Activated CD4-positive, alpha-beta memory T cell treated with anti-CD3 and anti-CD28 coated beads, Interleukin-2, amount 10 ng/mL, durations not matched to agents 7 days and 5 days (primary cell): ENCODE measurements at places on chromosomes 3 and 15. TPM values are rescaled to one million over a fixed set of nuclear protein-coding genes. Genes with fewer than 3 reads are reported as not detected.

- no peak overlapping the region for H3K4me3 ChIP-seq
- no peak overlapping the region for H3K27ac ChIP-seq
- H3K36me3 ChIP-seq, result peaks cover 8% of the 10 kb centered on the region
- H3K4me1 ChIP-seq, result peaks cover 63% of the 10 kb centered on the region
- no peaks in the 10 kb centered on the region for H3K27me3 ChIP-seq
- no peak for DNase-seq
Measured at GRCh38 chr15:81288040-81288439, 35.9 kb downstream of the STARD5 start.

GRCh38 chr3:148178503-148178902 lies 519.2 kb upstream of the AGTR1 start:
- H3K4me1 ChIP-seq, result no peaks in the 10 kb centered on the region
- H3K27me3 ChIP-seq, result no peaks in the 10 kb centered on the region
- no peak for DNase-seq
- no peak overlapping the region for H3K27ac ChIP-seq
- no peaks in the 10 kb centered on the region for H3K36me3 ChIP-seq
- no peak overlapping the region for H3K4me3 ChIP-seq

DNA sequence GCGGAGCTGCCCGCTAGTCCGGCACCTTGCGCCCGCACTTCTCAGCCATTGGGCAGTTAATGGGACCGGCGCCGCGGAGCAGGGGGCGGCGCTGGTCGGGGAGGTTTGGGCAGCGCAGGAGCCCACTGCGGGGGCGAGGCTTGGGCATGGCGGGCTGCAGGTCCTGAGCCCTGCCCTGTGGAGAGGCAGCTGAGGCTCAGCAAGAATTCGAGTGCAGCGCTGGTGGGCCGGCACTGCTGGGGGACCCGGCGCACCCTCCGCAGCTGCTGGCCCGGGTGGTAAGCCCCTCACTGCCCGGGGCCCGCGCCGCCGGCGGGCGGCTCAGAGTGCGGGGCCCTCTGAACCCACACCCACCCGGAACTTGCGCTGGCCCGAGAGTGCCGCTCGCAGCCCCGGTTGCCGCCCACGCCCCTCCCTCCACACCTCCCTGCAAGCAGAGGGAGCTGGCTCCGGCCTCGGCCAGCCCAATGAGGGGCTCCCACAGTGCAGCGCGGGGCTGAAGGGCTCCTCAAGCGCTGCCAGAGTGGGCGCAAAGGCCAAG lies 835.0 kb downstream of the TBL1XR1 start:
- H3K27me3 ChIP-seq, result no peaks in the 10 kb centered on the region
- H3K4me1 ChIP-seq, result no peaks in the 10 kb centered on the region

DNA sequence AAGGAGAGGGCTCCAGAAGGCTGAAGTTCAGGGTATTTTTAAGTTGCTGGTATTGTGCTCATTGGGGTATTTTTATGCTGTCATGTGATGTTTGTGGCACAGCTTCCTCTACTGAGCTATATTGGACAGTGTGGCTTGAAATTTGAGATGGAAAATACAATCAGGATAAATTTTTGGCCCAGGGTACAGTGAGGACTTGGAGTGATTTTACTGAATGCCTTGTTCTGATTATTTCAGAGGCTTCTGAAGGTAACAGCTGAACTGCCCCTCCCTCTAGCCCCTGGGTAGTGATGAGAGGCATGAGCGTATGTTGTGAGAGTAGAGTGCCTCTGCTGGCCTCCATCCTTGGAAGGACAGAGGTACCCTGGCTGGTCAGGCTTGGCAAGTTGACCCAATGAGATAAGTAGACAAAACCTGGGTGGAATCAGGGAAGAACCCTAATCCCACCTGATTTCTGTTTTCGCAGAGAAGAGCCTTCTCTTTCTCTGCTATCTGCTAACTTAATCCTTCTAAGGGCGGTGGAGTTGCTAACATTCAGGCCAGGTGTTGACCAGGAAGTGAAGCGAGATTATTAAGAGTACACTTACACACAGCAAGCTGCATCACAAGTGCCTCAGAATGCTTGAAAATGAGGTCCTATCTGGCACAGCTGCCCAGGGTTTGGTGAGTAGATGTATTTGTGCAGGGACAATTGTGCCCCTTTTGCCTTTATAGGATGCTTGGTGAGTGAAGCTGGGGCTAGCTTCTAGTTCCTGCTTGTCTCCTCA lies 98.1 kb upstream of the CLSTN2 start:
- DNase-seq, result no peak
- no peak overlapping the region for H3K4me3 ChIP-seq
- no peaks in the 10 kb centered on the region for H3K36me3 ChIP-seq
- no peak overlapping the region for H3K27ac ChIP-seq

- no peak overlapping the region for H3K4me3 ChIP-seq
- H3K36me3 ChIP-seq, result no peaks in the 10 kb centered on the region
- H3K27ac ChIP-seq, result no peak overlapping the region
Measured at GRCh38 chr3:42376344-42376798, 34.0 kb downstream of the LYZL4 start.

DNA sequence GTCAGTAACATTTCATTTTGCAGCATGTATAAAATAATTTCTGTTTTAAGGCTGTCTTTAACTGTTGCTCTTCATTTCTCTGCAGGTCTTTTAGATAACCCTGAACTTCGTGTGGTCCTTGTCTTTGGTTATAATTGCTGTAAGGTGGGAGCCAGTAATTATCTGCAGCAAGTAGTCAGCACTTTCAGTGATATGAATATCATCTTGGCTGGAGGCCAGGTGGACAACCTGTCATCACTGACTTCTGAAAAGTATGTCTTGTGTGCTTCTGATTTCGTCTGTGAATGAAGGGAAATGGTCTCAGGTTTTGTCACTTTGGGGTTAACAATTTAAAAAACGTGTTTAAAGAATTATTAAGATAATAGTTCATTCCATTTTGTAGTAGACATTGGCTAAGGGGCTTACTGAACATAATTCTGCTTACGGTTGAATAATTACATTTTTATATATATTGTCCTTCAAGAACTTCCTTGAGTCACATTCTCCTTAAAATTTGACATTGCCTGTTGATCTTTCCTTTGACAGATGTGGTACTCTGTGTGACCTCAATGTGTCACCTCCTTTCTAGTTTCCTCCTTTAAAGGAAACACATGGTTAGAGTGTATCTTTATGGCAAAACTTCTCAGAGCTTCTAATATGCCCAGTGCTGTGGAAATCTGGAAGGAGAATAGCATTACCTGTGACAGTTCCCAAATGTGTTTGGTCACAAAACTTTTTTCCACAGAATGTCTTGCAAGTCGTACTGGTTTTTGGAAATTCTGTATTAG lies 26.3 kb downstream of the FBXO22 start:
- no peak for DNase-seq
- no peaks in the 10 kb centered on the region for H3K27me3 ChIP-seq
- H3K36me3 ChIP-seq, result peaks cover 58% of the 10 kb centered on the region
- peak overlapping the region; percentile 1 for H3K27ac ChIP-seq
- peaks cover 29% of the 10 kb centered on the region for H3K4me1 ChIP-seq

GRCh38 chr3:171123915-171124314 lies 97.4 kb upstream of the SLC2A2 start:
- no peaks in the 10 kb centered on the region for H3K4me1 ChIP-seq
- H3K27me3 ChIP-seq, result no peaks in the 10 kb centered on the region
- peaks cover 85% of the 10 kb centered on the region for H3K36me3 ChIP-seq
- no peak overlapping the region for H3K27ac ChIP-seq
- no peak for DNase-seq
- no peak overlapping the region for H3K4me3 ChIP-seq

GRCh38 chr15:41805711-41806110 lies 22.2 kb upstream of the JMJD7 start:
- H3K36me3 ChIP-seq, result peaks cover 12% of the 10 kb centered on the region
- peaks cover 17% of the 10 kb centered on the region for H3K4me1 ChIP-seq
- H3K4me3 ChIP-seq, result no peak overlapping the region
- no peak for DNase-seq

DNA sequence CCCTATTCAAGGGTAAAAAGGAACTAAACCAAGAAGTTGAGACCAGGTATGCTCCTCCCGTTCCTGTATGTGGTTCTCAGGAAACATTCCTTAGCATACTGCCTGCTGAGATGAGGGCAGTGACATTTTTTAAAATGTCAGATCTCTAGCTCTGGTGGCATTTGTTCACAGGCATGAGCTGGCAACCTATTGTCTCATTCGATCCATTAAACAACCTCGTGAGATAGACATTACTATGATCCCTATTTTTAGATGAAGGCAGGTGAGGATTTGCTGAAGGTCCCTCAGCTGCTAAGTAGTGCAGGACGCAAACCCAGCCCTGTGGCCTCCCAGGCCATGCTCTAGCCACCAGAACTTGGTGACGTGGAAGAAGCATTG lies 74.9 kb downstream of the SIDT1 start:
- H3K27ac ChIP-seq, result peak overlapping the region; percentile 19
- peaks cover 64% of the 10 kb centered on the region for H3K36me3 ChIP-seq
- DNase-seq, result no peak
- H3K27me3 ChIP-seq, result no peaks in the 10 kb centered on the region
- peaks cover 25% of the 10 kb centered on the region for H3K4me1 ChIP-seq

DNA sequence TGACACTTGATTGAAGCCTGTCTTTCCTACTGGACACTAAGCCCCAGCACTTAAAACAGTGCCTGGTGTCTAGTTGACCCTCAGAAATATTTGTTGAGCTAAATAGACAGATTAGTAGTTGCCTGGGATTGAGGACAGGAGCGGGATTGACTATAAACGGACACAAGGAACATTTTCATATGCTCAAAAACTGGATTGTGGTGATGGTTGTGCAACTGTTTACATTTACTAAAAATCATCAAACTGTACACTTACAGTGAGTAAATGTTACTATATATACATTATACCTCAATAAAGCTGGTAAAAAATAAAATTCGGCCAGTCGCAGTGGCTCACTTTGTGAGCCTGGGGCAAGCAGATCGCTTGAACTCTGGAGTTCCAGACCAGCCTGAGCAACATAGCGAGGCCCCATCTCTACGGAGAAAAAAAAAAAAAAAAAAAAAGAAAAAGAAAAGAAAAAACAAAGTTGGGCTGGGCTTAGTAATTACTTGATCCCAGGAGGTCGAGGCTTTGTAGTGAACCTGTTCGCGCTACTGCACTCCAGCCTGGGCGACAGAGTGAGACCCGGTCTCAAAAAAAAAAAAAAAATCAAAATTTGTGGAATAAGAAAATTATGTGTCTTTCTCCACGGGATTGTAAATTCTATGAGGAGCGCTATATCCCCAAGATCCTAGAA lies 632 bp upstream of the IDH3A start:
- H3K4me1 ChIP-seq, result peaks cover 41% of the 10 kb centered on the region
- H3K4me3 ChIP-seq, result peak overlapping the region; percentile 86
- H3K27me3 ChIP-seq, result no peaks in the 10 kb centered on the region
- H3K27ac ChIP-seq, result peak overlapping the region; percentile 79

DNA sequence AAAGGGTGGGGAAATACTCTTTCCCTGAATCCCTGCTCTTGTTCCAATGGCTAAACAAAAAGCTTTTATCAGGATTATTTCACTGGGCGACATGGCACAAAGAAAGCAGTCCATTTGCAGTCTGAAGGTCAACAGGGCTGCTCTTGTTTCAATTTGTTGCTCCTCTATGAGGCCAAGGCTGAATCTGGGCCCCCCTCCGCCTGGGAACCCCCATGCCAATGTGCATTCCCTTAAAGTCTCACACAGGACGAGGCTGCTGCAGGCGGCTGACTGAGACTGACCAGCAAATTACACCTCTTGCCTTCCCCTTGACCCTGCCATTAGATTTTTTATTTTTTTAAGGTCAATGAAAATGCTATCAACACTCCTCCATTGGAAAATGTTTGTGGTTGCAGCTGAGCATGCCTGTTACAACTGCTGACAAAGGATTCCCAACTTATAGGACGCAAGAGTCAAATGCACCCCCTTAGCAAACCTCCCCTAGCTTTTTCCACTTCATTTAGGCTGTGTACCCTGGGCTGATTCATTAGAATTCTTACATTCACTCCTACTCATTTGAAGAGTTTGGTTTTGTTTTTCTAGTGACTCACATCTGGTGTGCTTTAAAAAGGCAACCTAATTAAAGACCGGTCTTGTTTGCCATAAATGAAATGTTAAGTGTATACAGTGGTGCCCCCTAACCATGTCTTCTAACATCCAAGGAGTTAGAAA lies 60.8 kb upstream of the ARHGEF3 start:
- no peak overlapping the region for H3K4me3 ChIP-seq
- no peak for DNase-seq
- H3K27me3 ChIP-seq, result no peaks in the 10 kb centered on the region
- peaks cover 13% of the 10 kb centered on the region for H3K36me3 ChIP-seq
- peaks cover 55% of the 10 kb centered on the region for H3K4me1 ChIP-seq

- peaks cover 9% of the 10 kb centered on the region for H3K4me1 ChIP-seq
- DNase-seq, result no peak
- H3K27me3 ChIP-seq, result no peaks in the 10 kb centered on the region
- peak overlapping the region; percentile 3 for H3K27ac ChIP-seq
Measured at GRCh38 chr3:142563496-142563997, 15.0 kb downstream of the ATR start.

- H3K36me3 ChIP-seq, result no peaks in the 10 kb centered on the region
- H3K27ac ChIP-seq, result no peak overlapping the region
- peaks cover 9% of the 10 kb centered on the region for H3K27me3 ChIP-seq
- H3K4me1 ChIP-seq, result peaks cover 3% of the 10 kb centered on the region
Measured at GRCh38 chr15:33067456-33067855, 127.1 kb downstream of the FMN1 start.

DNA sequence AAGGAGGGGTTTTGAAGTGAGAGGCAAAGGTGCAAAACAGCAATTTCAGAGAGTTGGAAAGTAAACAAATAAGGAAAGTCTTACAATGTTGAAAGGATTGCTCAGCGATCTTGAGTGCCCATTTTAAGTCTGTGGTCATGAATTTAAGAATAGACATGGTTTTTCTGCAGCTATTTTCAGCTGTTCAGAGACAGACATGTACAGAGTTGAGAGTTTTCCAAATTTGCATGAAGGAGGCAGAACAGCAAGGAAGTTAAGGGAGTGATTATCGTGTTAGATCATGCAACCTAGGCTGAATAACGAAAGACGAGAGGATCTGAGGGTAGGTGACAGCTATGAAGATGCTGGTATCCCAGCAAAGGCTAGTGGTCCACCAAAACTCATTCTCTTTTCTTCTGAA lies 37.2 kb downstream of the DET1 start:
- H3K27me3 ChIP-seq, result no peaks in the 10 kb centered on the region
- H3K4me3 ChIP-seq, result no peak overlapping the region
- no peak for DNase-seq
- H3K27ac ChIP-seq, result no peak overlapping the region
- H3K4me1 ChIP-seq, result no peaks in the 10 kb centered on the region
- no peaks in the 10 kb centered on the region for H3K36me3 ChIP-seq

DNA sequence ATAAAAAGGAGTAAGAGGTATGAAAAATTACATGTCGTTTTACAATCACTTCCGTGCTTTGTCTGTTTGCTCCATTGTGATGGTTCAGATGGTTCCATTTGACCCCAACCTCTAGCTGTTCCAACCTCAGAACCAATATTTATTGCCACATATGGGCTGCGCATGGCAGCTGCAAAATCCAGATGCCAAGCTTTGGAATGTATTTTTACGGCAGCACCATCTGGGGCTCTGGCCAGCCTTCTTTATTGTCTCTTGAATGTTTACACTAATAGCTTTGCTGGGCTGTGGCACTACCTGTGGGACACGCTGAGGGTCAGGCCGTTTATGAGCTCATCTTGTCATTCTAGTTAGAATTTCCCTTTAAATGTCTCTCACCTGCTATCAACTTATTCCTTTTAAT lies 219.8 kb downstream of the ROBO2 start:
- no peaks in the 10 kb centered on the region for H3K36me3 ChIP-seq
- no peak overlapping the region for H3K4me3 ChIP-seq
- H3K27me3 ChIP-seq, result no peaks in the 10 kb centered on the region
- DNase-seq, result no peak
- H3K4me1 ChIP-seq, result no peaks in the 10 kb centered on the region
- no peak overlapping the region for H3K27ac ChIP-seq

Gene TCTA
- 22.4 TPM for total RNA-seq

Gene ROPN1
- total RNA-seq, result not detected

Gene SATB1
- 267 TPM for total RNA-seq

Gene BNC1
- not detected for total RNA-seq

Gene AQR
- total RNA-seq, result 30.3 TPM
